ENCODE measurements at places on chromosomes 7 and 10. TPM values are rescaled to one million over a fixed set of nuclear protein-coding genes. Genes with fewer than 3 reads are reported as not detected.

DNA sequence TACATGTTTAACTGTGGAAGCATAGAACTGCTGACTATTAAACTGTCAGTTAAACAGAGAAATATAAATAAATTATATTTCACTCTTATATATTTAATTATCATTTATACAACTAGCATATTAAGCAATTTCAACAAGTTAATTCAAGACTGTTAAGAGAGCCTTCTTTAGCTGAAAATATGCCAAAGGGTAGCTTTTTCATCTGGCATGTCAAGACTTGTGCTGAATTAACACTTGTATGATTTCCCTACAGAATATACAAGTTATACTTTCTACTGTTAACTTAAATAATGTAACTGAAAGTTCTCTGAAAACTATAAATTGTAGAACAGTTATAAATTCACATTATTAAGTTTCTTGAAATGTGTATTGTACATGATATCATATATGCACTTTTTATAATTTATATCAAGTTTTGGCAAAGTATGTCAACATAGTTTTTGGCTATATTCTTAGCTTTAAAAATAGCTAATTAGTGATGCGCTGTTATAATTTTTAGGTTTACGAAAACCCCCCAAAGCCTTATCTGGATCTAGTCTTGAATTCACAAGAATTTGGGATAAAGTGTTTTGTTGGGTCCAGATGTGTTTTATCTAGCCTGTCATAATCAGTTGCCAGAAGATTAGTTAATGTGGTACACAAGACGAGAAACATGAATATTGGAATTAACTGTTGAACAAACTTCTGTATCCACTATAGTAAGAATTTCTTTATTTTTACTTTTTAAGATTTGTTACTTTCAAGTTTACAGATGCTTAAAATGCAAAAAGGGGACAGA, 231.1 kb upstream of the FOXP2 start:
- no peak for DNase-seq

GRCh38 chr7:47954231-47954911, 6.1 kb upstream of the PKD1L1 start:
- DNase-seq: no peak

- no peak for DNase-seq
These were observed 57.5 kb downstream of the FANK1 start for GRCh38 chr10:125953778-125954385.

DNA sequence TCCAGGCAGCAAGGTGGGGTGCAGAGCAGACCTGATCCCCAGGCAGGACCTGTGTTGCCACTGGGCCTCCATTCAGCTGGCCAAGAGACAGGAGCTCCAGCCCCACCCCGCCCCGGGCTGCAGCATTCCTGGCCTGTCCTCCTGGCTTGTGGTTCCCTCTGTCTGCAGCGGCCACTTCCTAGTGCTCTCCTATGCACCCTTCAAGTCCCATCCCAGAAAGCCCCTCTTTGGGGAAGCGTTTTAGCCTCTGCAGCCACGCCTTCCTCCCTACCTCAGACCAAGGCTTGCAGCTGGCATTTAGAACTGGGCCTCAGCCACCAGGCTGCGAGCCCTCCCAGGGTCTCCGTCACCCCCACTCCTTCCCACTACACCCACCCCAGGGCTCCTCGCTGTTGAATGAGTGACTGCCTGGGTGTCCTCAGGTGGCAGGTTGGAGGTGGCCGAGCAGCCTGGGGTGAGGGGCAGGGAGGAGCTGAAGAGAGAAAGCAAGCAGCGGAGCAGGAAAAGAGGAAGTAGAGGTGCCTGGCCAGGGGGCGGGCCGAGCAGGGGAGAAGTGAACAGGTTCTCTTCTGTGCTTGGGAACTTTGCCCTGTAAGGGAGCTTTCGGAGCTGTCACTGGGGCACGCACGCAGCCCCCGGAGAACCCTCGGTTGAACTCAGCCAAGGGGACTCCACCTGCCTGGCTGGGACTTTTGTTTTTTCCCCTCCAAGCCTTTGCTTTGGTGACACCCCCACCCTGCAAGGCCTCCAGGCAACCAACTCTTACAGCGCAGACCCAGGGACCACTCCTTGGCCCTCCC, 109.1 kb upstream of the TNRC18 start:
- DNase-seq: peak; percentile 77

PTPRZ1 gene
- total RNA-seq: 36.9 TPM

SGCE gene
- 92.2 TPM for total RNA-seq
